ENCODE measurements at places on chromosomes 12 and 14.

GRCh38 chr14:71119075-71119474 lies 211.8 kb downstream of the PCNX1 start:
- no peak for DNase-seq

DNA sequence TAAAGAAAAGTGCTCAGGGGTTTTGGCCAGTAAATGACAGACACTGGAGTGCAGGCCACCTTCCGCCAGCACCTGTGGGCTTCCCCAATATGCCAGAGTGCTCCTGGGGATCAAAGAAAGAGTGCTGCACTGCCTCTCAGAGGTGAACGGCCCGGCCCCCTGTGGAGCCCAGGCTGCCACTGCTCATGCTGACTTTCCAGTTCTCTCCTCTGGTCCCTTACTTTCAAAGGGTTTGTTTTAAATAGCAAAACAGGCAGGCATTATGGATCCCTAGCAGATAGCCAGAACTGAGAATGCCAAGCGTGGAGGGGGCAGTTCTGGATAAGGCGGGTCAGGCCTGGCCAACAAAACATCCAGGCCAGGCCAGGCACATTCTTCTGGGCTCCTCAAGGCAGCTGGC lies 59.6 kb downstream of the MDM2 start:
- no peak for DNase-seq

DNA sequence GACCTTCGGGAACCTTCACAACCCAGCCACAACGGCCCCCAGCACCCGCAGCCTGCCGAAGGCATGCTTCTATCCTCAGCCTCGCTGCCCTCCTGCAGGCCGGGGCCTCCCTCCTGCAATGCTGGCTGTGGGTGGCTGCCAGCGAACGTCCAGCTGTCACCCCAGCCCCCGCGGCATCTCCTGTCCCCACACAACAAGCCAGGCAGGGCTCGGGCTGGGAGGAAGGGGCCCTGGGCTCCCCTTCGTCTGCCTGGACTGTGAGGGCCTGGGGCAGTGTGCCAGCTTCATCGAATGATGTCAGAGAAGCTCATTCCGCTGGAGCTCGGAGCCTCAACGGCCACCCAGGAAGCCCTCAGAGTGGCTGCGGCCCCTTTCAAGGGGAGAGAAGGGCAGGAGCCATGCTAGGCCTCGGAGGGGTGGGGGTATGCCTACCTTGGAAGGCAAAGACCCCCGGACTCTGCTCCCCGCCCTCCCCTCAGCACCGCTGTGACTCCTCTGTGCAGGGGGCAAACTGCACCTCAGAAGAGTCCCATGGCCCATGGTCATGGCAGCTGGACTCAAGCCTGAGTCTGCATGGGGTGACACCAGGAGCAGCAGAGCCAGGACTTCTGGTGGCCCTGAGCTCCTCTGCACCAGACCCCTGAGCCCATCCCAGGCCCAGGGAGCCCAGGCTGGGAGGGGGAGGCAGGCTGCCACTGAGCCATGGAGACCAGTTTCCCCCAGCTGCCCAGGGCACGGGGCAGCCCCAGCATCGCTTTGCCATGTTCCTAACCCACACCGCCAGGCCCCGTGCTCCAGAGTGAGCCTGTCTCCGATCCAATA lies 24.7 kb upstream of the C14orf180 start:
- no peak for DNase-seq

GRCh38 chr12:99024191-99024590 lies 379.1 kb downstream of the APAF1 start:
- no peak for DNase-seq

DNA sequence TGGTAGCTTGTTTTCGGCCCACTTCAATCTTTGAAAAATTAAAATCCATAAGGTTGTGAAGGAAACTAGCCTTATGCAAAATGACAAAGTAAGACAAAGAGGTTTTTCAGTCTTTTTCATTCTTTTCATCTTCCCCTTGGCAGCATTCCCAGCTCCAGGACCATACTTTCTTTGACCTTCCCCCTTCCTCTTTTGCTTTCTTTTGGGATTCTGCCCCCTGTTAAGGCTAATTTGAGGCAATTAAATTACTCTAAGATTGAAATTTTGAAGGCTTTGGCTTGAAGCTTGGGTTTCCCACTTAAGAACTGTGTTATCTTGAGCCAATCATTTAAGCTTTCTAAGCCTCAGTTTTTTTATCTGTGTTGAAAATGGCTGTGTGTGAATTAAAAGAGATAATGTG lies 124.9 kb downstream of the DACT1 start:
- no peak for DNase-seq

GRCh38 chr12:96995861-96996260 lies 88.8 kb downstream of the NEDD1 start:
- no peak for DNase-seq

DNA sequence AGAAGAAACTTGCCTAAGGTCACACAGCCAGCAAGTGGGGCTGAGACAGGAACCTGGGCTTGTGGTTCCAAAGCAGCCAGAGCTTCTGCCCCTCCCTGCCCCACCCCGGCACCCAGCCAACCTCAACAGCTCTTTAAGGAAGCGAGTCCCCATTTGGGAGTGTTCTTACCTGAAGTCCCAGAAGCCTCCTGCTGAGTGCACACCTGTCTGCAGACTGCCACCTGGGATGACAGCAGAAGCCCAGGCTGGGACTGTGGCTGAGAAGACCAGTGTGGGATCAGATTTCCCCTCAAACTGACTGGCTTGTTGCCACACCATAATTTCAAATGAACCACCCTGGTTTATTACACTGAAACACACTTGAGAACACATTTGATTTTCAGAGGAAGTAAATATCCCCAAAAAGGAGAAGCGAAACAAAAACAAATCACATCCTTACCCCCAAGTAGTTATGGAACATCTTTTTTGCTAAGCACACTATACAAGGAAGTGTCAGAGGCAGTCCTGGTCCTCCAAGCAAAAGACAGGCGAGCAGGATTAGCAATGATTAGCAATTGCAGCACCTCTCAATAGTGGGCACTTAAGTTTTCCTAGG lies 6.3 kb upstream of the RIN3 start:
- no peak for DNase-seq

- no peak for DNase-seq
Observed at GRCh38 chr12:114291389-114292060, 114.4 kb downstream of the TBX5 start.

DNA sequence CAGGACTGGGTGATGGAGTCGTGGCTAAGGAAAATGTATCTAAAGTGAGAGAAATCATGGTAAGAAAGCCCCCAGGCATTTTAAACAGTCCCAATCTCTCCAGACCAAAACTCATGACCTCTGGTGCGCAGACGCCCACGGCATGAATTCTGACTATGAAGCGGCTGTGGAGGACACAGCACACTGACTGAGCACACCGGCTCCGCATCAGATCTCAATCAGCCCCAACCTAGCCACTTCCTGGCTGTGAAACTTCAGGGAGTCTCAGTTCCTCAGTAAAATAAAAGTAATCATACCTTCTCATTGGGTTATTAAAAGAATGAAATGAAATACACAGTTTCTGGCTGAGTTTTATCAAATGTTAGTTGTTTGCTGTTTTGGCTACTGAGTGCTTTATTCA lies 38.7 kb downstream of the SETD3 start:
- peak; percentile 21 for DNase-seq

DNA sequence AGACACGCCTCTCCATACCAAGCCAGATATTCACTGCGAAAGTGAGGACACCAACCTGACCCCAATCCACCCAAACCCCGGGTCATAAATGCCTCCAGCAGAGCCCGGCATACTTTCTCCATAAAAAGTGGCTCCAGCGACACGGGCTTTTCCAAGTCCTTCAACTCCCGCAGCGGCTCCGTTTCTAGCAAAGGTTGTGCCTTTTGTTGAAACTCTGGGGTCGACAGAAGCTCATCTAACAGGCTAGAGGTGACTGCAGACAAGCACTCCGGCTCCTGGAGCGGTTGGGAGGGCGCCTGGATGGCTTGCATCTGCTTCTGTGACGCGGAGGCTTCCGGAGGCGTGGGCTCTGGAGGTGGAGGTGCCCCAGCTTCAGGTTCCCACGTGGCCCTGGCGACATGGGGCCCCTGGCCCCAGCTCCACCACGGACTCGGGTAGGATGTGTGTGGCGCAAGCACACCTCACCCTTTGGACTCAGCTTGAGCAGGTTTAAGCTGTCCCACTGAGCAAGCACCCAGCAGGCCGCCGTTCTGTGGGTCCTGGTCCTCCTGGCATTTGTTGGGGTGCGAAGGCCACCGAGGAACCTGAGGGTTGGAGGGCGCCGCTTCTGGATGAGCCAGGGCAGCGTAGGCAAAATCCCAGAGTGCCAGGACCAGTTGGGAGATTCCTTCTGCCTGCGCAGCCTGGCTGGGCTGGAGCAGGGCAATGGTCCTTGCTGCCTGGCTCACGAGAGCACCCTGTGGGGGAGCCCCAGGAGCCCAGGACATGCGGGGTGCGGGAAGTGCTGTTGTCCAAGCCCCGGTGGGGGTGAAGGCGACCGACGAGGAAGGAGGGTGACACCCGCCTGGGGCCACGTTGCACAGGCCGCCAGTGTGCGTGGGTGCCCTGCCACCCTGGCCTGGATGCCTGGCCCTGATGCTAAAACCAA lies 186.3 kb downstream of the ALG10 start:
- DNase-seq = no peak

DNA sequence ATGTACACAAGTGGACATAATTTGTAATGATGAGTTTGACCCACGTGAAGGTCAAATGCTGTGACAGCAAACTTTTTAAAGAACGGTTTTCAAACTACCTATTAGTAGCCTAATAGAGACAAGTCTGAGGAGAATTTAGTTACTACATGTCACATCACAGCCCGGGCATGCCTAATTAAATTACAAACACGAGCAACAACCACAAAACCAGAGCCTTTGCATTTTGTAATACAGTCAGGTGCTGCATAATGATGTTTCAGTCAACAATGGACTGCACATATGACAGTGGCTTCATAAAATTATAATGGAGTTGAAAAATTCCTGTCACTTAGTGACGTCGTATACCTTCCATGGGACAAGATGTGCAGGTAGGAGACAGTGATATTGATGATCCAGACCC lies 274.5 kb downstream of the DACT1 start:
- DNase-seq = no peak

- no peak for DNase-seq
Observed at GRCh38 chr14:32950584-32950983, 11.9 kb downstream of the NPAS3 start.

GRCh38 chr12:104132351-104132956 lies 5.6 kb downstream of the NFYB start:
- no peak for DNase-seq

GRCh38 chr12:97899956-97900355 lies 437.4 kb downstream of the RMST start:
- DNase-seq = no peak

DNA sequence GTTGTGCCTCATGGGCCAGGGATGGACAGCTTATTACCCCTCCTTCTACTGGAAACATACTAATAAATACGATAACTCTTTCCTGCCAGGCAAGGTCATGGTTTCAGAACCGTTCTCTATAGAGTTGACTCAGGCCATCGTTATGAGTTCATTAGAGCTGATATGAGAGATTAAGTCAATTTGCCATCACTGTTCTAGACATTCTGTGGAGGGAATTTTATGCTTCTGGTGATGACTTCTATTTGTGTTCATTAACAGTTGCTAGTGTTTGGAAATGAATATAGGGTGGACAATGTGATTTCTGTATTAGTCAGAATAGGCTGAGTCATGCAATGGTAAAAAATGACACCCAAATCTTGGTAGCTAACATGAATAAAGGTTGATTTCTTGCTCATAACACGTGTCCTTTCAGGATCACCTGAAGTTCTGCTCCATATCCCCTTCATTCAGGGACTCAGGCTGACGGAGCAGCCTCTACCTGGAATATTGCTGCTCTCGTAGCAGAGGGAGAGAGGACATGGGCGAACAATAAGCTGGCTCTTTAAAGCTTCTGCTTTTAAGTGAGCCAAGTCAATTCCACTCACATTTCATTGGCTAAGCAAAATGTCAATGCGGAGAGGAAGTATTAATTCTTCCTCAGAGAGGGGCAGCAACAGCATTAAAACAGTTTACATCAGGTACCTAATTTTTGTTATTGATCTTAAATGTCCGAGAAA lies 18.5 kb upstream of the TBPL2 start:
- no peak for DNase-seq
